ENCODE measurements at places on chromosomes 4 and X. TPM values are rescaled to one million over a fixed set of nuclear protein-coding genes. Genes with fewer than 3 reads are reported as not detected.

The FUNDC2 gene
- polyA plus RNA-seq: 129 TPM

The CFI gene
- polyA plus RNA-seq: 8.1 TPM

The BEND2 gene
- 0.01 TPM for polyA plus RNA-seq

The AKAP4 gene
- 0.16 TPM for polyA plus RNA-seq

The TCEAL2 gene
- polyA plus RNA-seq: 0.67 TPM

The SMIM10 gene
- polyA plus RNA-seq: 2.7 TPM

The SSX3 gene
- polyA plus RNA-seq: not detected

The RAB33A gene
- 1.1 TPM for polyA plus RNA-seq

The SFRP2 gene
- polyA plus RNA-seq: 1.1 TPM

The ARMCX4 gene
- 3.1 TPM for polyA plus RNA-seq

The P2RY4 gene
- polyA plus RNA-seq: 0.54 TPM

The LYAR gene
- 19.7 TPM for polyA plus RNA-seq

The GPR143 gene
- polyA plus RNA-seq: 6.7 TPM

The MAGEB17 gene
- polyA plus RNA-seq: not detected

The LGI2 gene
- 0.65 TPM for polyA plus RNA-seq

The ZNF718 gene
- polyA plus RNA-seq: 5.0 TPM

DNA sequence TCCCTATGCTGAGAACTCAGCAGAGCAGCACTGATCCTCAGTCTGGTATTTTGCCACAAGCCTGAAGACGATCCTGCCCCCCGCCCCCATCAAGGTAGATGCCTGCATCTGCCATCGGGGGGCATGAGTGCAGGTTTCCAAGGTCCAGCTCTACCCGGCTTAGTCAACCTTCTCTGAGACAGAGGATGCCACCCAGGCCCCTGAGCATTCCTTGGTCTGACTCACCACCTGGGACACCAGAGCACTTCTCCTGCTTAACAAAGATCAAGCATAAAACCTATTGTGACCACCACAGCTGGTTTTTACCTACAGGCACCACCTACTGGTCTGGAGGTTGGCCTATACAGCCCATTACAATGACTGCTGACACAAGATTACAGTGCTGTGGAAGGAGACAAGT lies 1168.1 kb downstream of the PCDH19 start:
- no peak for DNase-seq
- no peaks in the 10 kb centered on the region for H3K4me1 ChIP-seq
- H3K36me3 ChIP-seq: no peaks in the 10 kb centered on the region
- no peaks in the 10 kb centered on the region for H3K27me3 ChIP-seq

GRCh38 chr4:118139241-118139640 lies 105.0 kb downstream of the NDST3 start:
- no peak for DNase-seq
- H3K36me3 ChIP-seq: no peaks in the 10 kb centered on the region
- H3K27me3 ChIP-seq: no peaks in the 10 kb centered on the region
- no peak overlapping the region for H3K27ac ChIP-seq

GRCh38 chr4:14767142-14767541 lies 235.1 kb upstream of the CPEB2 start:
- H3K4me1 ChIP-seq: no peaks in the 10 kb centered on the region
- H3K27me3 ChIP-seq: no peaks in the 10 kb centered on the region
- H3K4me3 ChIP-seq: no peak overlapping the region

- H3K4me3 ChIP-seq: no peak overlapping the region
- no peak for DNase-seq
- H3K27ac ChIP-seq: no peak overlapping the region
- H3K4me1 ChIP-seq: peaks cover 4% of the 10 kb centered on the region
- H3K36me3 ChIP-seq: no peaks in the 10 kb centered on the region
- no peaks in the 10 kb centered on the region for H3K27me3 ChIP-seq
Measured at GRCh38 chr4:185734214-185734613, 77.8 kb downstream of the SORBS2 start.

DNA sequence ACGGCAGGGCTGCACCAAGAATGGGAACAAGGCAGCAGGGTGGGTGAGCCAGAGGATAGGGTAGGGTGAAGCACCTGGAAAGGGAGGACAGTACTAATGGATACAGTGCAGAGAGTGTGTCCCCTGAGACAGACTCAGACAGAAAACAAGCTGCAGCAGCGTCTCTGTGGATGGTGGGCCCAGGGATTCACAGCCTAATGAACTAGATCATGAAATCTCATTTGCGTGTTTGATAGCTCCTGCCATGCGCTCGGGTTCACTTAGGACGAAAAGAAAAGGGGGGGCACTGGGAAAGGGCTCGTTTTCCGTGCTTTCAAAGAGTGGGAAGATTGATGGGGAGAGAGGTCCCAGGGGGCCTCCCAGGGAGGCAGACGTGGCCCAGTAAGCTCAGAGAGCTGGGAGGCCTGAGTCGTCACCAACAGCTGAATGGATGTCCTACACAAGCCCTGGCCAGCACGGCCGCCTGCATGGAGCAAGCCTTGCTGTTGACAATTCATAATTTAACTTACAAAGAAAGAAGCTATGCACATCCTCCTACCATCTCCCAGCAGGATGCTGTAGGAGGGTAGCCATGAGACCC lies 446.9 kb downstream of the BCOR start:
- DNase-seq: no peak
- H3K36me3 ChIP-seq: no peaks in the 10 kb centered on the region
- peaks cover 7% of the 10 kb centered on the region for H3K27me3 ChIP-seq

DNA sequence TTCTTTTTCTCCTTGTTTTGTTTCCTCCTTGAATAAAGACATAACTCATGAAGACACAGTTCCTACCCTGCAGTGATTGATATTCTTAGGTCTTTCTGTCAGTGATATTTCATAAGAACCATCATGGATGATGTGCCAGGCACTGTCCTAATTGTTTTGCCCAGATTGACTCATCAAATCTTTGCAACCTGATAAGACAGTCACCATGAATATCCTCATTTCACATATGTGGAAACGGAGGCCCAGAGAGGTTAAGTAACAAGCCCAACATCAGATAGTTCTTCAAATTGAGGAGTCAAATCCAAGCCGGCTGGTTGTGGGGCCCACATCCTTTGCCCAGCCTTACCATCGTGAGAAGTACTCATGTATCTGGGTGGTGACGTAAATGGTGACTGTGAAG lies 69.9 kb downstream of the SEL1L3 start:
- no peaks in the 10 kb centered on the region for H3K27me3 ChIP-seq
- no peak for DNase-seq
- peaks cover 19% of the 10 kb centered on the region for H3K36me3 ChIP-seq
- no peak overlapping the region for H3K27ac ChIP-seq

- H3K4me1 ChIP-seq: peaks cover 5% of the 10 kb centered on the region
- H3K4me3 ChIP-seq: no peak overlapping the region
- H3K27ac ChIP-seq: no peak overlapping the region
- DNase-seq: peak; percentile 16
- H3K27me3 ChIP-seq: no peaks in the 10 kb centered on the region
- H3K36me3 ChIP-seq: no peaks in the 10 kb centered on the region
Measured at GRCh38 chrX:133838761-133839676, 146.4 kb downstream of the GPC3 start.

- no peak overlapping the region for H3K4me3 ChIP-seq
- DNase-seq: no peak
- H3K27me3 ChIP-seq: no peaks in the 10 kb centered on the region
- H3K27ac ChIP-seq: no peak overlapping the region
- no peaks in the 10 kb centered on the region for H3K36me3 ChIP-seq
Measured at GRCh38 chr4:21083413-21083812, 383.2 kb downstream of the PACRGL start.

DNA sequence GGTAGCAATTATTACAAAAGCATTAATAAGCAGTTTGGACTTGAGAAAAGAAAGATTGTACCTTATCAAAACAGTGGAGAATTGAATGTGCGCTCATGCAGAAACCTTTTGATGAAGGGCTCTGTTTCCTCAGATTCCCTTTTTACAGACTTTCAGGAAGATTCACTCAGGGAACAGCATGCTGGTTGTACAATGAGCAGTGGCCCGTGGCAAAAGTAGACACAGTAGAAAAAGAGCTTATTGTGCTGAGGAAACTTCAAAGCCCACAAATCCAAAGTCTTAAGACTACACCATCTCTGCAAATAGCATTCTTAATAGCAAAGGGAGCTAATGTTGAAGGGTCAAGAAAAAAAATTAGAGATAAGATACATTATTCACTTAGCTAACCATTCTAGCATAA lies 858.9 kb downstream of the PDHA2 start:
- no peak overlapping the region for H3K27ac ChIP-seq
- no peaks in the 10 kb centered on the region for H3K27me3 ChIP-seq
- no peak for DNase-seq
- no peaks in the 10 kb centered on the region for H3K4me1 ChIP-seq

- no peaks in the 10 kb centered on the region for H3K4me1 ChIP-seq
- DNase-seq: no peak
- no peak overlapping the region for H3K27ac ChIP-seq
- H3K27me3 ChIP-seq: no peaks in the 10 kb centered on the region
- no peak overlapping the region for H3K4me3 ChIP-seq
- no peaks in the 10 kb centered on the region for H3K36me3 ChIP-seq
Measured at GRCh38 chr4:143291314-143291713, 45.4 kb upstream of the GAB1 start.

GRCh38 chr4:81220271-81220670 lies 5.2 kb upstream of the PRKG2 start:
- no peak overlapping the region for H3K4me3 ChIP-seq
- H3K4me1 ChIP-seq: peaks cover 52% of the 10 kb centered on the region
- H3K27me3 ChIP-seq: no peaks in the 10 kb centered on the region
- H3K36me3 ChIP-seq: no peaks in the 10 kb centered on the region
- DNase-seq: peak; percentile 79

DNA sequence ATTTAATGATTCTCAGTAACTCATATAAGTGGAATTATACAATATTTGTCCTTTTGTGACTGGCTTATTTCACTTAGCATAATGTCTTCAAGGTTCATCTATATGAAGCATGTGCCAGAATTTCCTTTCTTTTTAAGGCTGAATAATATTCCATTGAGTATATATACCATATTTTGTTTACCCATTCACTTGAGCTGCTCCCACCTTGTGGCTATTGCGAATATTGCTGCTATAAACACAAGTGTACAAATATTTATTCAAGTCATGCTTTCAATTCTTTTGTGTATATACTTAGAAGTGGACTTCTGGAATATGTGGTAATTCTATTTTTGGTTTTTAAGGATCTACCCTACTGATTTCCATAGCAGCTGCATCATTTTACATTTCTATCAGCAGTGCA lies 219.1 kb downstream of the MID1 start:
- DNase-seq: no peak
- no peaks in the 10 kb centered on the region for H3K4me1 ChIP-seq
- H3K36me3 ChIP-seq: no peaks in the 10 kb centered on the region
- H3K4me3 ChIP-seq: no peak overlapping the region

DNA sequence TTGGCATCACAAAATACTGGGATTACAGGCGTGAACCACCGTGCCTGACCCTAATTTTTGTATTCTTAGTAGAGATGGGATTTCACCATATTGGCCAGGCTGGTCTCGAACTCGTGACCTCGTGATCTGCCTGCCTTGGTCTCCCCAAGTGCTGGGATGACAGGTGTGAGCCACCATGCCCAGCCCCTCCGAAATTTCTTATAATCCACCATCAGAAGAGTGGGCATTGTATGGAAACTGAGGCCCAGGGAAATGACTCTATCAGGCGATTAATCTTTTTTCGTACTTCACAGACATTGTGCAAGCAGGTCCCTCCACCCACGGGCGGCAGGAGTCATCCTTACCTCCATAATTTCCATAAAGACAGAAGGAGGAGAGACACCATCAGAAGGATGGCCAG lies 16.0 kb downstream of the CRLF2 start:
- no peaks in the 10 kb centered on the region for H3K27me3 ChIP-seq
- H3K4me3 ChIP-seq: no peak overlapping the region
- no peak overlapping the region for H3K27ac ChIP-seq
- DNase-seq: no peak
- H3K36me3 ChIP-seq: no peaks in the 10 kb centered on the region

GRCh38 chrX:132401935-132402334 lies 86.9 kb downstream of the MBNL3 start:
- H3K27ac ChIP-seq: no peak overlapping the region
- no peaks in the 10 kb centered on the region for H3K27me3 ChIP-seq
- H3K4me1 ChIP-seq: no peaks in the 10 kb centered on the region
- no peak for DNase-seq
- H3K4me3 ChIP-seq: no peak overlapping the region

GRCh38 chr4:101600287-101600686 lies 190.2 kb upstream of the BANK1 start:
- H3K4me3 ChIP-seq: no peak overlapping the region
- no peak overlapping the region for H3K27ac ChIP-seq
- DNase-seq: peak; percentile 29
- no peaks in the 10 kb centered on the region for H3K4me1 ChIP-seq
- no peaks in the 10 kb centered on the region for H3K36me3 ChIP-seq
- H3K27me3 ChIP-seq: no peaks in the 10 kb centered on the region

- H3K4me3 ChIP-seq: no peak overlapping the region
- no peak overlapping the region for H3K27ac ChIP-seq
- H3K36me3 ChIP-seq: no peaks in the 10 kb centered on the region
- peak; percentile 5 for DNase-seq
Measured at GRCh38 chr4:6201580-6202091, 1.3 kb upstream of the JAKMIP1 start.

GRCh38 chr4:7319024-7319423 lies 115.7 kb downstream of the PSAPL1 start:
- H3K4me1 ChIP-seq: no peaks in the 10 kb centered on the region
- no peaks in the 10 kb centered on the region for H3K36me3 ChIP-seq
- no peak for DNase-seq

GRCh38 chrX:140608111-140608510 lies 101.4 kb upstream of the LINC00632 start:
- no peaks in the 10 kb centered on the region for H3K36me3 ChIP-seq
- no peaks in the 10 kb centered on the region for H3K4me1 ChIP-seq
- H3K27ac ChIP-seq: no peak overlapping the region
- H3K27me3 ChIP-seq: no peaks in the 10 kb centered on the region
- DNase-seq: no peak

DNA sequence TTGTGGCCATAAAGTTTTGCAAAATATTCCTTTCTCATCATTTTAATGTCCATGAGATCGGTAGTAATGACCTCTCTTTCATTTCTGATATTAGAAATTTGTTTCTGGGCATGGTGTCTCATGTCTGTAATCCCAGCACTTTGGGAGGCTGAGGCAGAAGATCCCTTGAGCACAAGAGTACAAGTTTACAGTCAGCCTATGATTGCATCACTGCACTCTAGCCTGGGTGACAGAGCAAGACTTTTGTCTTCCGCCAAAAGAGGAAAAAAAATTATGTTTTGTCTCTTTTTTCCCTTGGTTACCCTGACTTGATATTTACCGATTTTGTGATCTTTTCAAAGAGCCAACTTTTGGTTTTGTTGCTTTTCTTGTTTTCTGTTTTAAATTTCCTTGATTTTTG lies 10.8 kb upstream of the NKAP start:
- H3K4me3 ChIP-seq: no peak overlapping the region
- H3K36me3 ChIP-seq: no peaks in the 10 kb centered on the region
- no peaks in the 10 kb centered on the region for H3K4me1 ChIP-seq
- no peak overlapping the region for H3K27ac ChIP-seq
